ENCODE measurements at places on chromosomes 12 and 14.

GRCh38 chr12:128643155-128643554 is 180.6 kb downstream of the SLC15A4 start:
- DNase-seq = no peak

GRCh38 chr12:45914090-45914489 is 76.3 kb downstream of the SCAF11 start:
- no peak for DNase-seq

DNA sequence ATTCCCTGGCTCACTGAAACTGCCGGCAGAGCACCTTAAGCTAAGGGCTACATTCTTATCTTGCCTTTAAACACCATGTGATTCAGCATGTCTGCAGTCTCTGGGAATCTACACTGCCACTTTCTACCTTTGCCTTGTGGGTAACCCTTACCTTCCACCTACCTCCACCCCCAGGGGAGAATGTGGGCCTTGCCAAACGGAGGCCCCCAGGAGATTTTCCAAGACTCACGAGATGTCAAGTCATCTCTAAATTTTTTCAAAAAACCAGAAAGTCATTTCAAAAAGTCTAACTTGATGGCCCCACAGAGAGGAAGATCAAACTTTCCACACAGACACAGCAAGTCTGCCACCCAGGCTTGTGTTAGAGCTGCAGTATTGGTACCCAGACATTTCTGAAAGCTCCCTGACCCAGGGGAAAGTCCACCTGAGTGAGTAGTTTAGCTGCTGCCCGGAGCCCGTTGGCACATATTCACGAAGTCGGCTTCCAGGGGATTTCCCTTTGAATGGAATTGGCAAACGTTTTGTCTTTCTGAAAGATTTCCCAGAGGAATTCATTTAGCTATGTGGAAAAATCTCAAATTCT is 4.7 kb upstream of the PSMA6 start:
- DNase-seq = no peak

- DNase-seq = no peak
These were observed 122.6 kb downstream of the CALM1 start for GRCh38 chr14:90519262-90519920.

- no peak for DNase-seq
These were observed 608.4 kb downstream of the LRFN5 start for GRCh38 chr14:42214981-42215491.

DNA sequence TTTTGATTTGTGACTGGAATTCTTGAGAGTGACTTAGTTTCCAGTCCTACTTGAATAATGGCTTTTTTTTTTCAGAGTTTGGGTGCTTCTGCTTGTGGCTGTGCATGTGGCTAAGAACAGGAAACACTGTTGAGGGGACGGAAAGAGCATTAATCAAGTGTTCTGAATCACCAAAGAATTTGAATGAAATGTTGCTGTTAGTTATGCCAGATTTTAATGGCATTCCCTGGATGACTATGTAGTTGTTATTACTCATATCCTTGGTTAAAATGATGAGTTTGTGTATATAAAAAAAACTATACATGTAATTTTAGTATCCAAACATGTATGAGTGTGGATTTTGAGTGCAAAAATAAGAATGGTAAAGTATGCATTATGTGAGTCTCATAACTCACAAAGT is 347.9 kb downstream of the BCAT1 start:
- DNase-seq = no peak

GRCh38 chr14:25050269-25051150 is 563 bp upstream of the STXBP6 start:
- no peak for DNase-seq

GRCh38 chr14:93047157-93047556 is 68.6 kb downstream of the ITPK1 start:
- no peak for DNase-seq

- no peak for DNase-seq
These were observed 19.7 kb upstream of the NUDT4 start for GRCh38 chr12:93358058-93358457.

- DNase-seq = no peak
These were observed 251.9 kb upstream of the PRKD1 start for GRCh38 chr14:30179381-30180130.

DNA sequence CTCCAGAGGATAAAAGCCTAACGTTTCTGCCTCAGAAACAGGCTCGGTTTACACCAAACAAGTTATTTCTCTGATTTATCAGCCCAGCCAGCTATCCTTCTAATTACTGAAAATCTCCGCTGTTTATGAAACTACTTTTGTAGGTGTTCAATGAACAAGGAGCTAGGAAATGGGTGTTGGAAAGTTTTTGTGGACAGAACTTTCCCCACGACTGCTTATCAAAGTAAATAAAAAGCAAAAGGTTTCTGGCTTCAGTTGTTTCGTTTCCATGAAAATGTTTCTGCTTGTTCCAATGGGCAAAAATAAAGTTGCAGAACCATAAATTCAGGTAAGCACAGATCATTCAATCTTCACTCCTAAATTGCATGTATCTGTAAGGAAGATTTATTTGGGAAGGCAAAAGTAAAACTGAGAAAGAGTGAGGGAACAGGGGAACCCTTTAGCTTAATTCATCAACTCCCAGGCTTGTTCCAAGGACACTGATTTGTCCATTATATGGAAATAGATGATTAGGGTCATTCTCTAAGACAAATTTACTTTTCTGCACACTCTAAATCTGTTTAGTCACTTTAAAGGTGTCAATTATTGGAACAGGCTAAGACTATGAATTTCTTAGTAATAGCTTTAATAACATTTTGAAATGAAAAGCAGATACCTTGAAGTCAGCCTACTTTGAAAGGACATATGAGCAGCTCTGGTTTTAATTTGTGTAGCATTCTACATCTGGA is 175.9 kb upstream of the CDKN3 start:
- no peak for DNase-seq

- no peak for DNase-seq
These were observed 19.8 kb downstream of the PPM1H start for GRCh38 chr12:62915204-62915529.

DNA sequence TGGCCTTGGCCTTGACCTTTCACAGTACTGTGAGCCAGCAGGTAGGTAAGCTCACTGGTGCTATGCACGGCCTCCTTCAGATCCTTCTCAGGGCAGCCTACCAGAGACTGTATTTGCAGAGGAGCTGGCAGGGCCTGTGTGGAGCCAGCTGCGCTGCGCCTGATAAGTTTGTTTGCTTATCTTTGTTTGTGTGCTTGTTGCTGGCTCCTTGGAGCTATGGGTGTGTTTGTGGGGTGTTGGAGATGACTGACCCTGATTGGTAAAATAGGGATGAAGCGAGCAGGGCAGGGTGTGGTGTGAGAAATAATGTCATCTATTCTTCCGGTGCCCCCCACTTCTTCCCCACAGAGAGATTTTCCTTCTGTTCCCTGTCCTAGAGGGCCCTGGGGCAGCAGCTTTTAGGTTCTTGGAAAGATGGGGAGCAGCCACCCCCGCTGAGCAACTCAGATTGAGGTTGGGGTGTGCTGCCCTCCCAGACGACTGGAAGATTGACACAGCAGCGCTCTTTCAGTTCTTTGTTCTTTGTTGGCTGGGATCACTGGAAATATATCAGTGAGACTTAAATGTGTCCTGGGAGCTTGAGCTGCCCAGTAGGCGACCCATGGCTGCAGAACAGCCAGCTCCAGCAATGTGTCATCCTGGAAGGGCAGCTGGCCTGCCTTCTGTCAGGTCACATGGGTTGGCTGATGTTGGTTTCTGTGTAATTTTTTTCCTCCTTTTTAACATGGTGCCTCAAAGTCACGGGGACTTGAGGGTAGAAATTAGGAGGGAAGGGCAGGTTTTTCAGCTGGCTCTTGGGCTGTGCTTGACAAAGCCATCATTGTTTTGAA is 19.6 kb downstream of the MLXIP start:
- peak; percentile 90 for DNase-seq

GRCh38 chr12:27982951-27983350 is 10.4 kb upstream of the PTHLH start:
- no peak for DNase-seq

- DNase-seq = peak; percentile 85
These were observed 777 bp downstream of the ARF3 start for GRCh38 chr12:48956279-48957140.

DNA sequence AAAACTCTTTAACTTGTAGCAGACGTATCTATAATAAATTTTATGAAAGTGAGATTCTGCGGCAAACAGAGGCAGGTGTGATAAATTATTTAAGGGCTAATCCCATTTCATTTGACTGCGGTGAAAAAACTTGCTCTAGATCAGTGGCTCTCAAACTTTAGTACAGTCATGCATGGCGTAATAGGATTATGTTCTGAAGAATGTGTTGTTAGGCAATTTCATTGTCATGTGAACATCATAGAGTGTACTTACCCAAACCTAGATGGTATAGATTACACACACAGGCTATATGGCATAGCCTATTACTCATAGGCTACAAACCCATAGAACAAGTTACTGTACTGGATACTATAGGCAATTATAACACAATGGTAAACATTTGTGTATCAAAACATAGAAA is 83.7 kb downstream of the HEATR5A start:
- no peak for DNase-seq

GRCh38 chr12:50778663-50779590 is 15.0 kb downstream of the ATF1 start:
- DNase-seq = no peak

DNA sequence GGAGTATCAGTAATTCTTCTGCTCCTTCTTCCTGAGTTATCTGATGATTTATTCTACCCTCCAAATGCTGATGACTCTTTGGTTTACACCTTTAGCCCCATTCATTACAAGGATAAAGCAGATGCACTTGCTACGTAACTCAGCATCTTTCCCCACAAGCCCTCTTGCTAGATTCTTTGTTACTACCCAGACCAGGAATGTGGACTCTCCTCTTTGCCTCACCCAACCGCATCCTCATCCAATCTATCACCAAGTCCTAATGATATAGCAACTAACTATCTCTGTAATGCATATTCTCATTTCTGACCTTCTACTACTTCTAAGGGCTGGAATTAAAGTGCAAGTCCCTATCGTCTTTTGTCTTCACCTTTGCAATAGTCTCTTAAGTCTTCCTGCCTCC is 9.2 kb downstream of the KRT1 start:
- DNase-seq = no peak

GRCh38 chr12:110941391-110941790 is 21.0 kb upstream of the MYL2 start:
- DNase-seq = no peak

DNA sequence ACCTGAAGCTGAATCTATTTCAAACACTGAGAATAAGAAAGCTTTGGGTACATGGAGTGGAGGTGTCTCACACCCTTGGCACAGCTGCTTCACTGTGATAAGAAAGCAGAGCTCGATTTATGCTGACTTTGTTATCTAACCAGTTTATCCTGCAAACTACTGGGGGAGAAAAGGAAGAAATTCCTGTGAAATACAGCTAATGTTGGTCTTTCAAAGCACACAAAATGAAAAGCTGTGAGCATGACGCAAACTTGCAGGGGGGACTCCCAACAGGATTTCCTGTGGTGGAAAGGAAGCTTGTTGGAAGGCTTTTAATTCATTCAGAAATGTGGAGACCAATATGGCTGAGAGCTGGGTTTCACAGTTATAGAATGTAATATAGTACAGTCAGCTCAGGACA is 53.4 kb downstream of the SRGAP1 start:
- DNase-seq = no peak

- DNase-seq = no peak
These were observed 245.1 kb upstream of the ATXN7L3B start for GRCh38 chr12:74292351-74293194.

DNA sequence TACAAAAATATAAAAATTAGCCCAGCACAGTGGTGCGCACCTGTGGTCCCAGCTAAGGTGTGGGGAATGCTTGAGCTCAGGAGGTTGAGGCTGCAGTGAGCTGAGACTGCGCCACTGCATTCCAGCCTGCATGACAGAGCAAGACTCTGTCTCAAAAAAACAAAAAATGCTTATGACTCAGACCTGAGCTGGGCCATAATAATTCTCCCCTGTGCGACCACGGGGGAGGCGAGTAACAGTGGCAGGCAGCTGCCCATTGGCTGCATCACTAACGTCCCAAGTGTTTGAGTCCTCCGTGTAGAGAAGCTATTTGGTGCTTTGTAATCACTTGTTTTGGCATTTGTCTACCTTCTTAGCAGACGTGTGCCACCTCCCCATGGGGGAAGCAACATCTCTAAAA is 24.9 kb downstream of the PSMC1 start:
- DNase-seq = no peak

- no peak for DNase-seq
These were observed 90.8 kb downstream of the EML1 start for GRCh38 chr14:99883866-99884650.

DNA sequence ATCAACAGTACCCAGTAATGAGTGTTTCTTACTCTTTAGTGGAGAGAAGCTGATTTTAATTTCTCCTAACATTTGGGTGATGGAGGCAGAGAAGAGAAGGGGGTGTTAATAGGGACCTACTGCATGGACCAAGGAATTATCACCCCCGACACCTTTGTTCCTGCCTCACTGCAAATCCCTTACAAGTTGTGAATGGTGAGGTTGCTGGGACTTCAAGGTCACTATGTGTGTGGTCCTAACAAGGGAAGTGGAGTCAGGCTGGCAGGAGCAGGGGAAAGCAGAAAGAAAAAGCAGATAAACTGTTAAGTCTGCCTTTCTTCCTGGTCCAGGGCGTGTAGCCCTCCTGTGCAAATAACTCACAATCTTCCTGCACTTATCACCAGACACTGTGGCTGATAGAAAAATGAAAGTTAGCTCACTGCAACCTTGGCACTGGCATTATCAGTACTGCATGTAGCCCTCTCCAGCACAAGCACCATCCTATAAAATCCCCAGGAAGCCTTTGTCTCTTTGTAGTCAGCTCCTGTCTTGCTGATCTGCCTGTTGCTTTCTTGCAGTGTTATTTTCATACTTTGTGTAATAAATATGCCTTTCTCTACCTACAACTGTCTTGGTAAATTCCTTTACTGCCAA is 112.3 kb upstream of the DNM1L start:
- peak; percentile 19 for DNase-seq

DNA sequence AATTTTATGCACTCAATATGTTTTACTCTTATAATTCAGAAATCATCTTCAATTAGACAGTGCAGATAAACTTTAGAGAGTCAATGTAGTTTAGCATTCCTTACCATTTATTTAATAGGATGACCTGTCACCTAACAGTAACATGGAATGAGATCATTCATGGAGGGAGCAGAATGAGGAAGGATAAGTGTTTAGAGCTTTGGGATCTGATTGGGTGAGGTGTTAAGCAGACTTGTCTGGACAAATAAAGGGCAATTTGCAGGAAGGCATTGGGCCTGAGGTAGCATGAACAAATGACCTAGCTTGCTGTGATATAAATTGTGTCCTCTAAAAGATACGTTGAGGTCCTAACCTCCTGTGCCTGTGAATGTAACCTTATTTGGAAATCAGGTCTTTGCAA is 187.4 kb downstream of the C12orf42 start:
- DNase-seq = no peak

DNA sequence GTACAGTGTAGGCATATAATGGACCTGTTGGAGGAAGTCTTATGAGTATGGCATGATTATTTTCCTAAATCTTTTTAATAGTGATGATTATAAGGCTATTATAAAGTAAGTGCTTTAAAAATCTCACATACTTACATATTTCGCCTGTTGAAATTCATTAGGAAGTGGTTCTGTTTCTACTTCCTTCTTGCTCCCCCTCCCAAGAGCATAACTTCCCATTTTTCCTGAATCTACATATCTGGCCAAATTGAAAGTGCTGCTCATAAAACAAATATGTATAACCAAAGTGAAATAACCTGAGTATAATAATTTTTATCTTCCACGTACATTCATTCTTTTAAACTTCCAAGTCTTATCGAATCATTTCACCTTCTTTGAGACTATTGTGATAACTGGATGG is 455.6 kb upstream of the SEL1L start:
- DNase-seq = no peak

GRCh38 chr12:51900323-51900889 is 6.9 kb upstream of the ACVRL1 start:
- DNase-seq = no peak

- peak; percentile 81 for DNase-seq
These were observed 247.1 kb downstream of the AKAP6 start for GRCh38 chr14:32576088-32576795.
